Tongue (tissue), 3 donors: ENCODE measurements at places on chromosomes 7 and 10. TPM values are rescaled to one million over a fixed set of nuclear protein-coding genes. Genes with fewer than 3 reads are reported as not detected.

DNA sequence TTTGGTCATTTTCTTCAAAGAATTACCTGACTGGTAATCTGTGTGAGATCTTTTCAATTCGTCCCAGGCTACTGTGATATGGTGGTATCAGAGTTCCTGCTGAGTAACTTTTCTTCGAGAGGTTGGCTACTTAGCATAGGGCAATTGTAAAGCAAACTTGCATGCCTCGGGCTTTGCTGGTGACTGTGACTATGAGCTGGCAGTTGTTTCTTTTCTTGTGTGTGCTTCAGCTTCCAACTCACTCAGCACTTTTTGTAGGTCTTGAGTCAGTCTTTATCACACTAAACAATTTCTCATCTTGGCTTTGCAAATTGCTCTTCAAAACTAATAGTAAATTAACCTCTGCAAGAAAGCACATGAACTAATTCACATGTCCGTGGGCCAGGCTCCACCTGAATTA lies 44.3 kb downstream of the PRR15 start:
- DNase-seq = no peak

- DNase-seq = no peak
Observed at GRCh38 chr7:141464551-141464950, 86.7 kb upstream of the AGK start.

- peak; percentile 56 for DNase-seq
Observed at GRCh38 chr10:80493522-80494051, 39.5 kb downstream of the TSPAN14 start.

GRCh38 chr7:36192053-36192824 lies 39.2 kb downstream of the EEPD1 start:
- DNase-seq = peak; percentile 53

- DNase-seq = peak; percentile 95
Observed at GRCh38 chr7:130281260-130281659, 11.7 kb upstream of the CPA4 start.

DNA sequence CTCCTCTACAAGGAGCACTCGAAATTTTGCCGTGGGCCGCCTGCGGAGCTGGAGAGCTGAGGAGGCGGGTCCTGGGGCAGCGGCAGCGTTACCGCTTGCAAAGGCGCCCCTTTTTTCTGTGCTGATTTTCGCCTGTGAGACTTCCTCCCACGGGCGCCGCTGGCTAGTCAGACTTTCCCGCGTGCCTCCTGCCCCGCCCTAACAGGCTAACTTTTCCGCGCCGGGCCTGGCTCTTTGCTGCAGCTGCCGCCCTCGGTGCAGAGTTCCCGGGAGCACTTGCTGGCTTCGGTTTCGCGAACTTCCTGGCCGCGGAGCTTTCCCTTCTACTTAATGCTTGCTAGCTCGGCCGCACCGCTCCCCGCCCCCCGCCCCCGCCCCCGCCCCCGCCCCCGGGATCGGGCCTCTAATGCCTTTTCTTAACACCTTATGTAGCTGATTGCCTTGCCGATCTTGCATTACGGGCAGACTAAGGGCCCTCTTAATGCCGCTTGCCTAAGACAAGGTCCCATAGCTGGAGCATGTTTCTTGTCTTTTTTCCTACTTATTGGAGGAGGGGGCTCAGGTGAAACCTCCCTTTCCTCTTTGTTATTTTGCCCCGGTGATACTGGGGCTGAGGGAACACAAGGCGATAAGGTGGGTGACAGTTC lies 37.9 kb upstream of the RASGEF1A start:
- DNase-seq = peak; percentile 82

DNA sequence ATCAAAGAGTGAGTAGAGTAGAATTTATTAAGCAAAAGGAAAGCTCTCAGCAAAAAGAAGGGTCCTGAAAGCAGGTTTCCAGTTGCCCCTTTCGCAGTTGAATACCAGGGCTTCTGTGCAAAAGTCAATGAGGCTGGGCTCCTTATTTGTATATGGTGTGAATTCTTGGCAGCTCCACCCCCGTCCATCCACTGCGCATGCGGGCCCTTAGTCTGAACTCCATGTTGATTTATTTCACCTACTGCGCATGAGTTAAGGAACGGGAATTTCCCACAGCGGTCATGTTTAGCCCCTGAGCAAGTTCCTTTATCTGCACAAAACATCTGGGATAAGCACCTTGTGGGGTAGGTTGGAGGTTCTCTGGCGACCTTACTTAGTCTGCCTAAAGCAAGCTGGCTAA lies 325.6 kb downstream of the ZWINT start:
- DNase-seq = no peak

Gene PAX4
- total RNA-seq = not detected

- no peak for DNase-seq
Observed at GRCh38 chr10:28721318-28721951, 44.1 kb downstream of the BAMBI start.
